ENCODE measurements at places on chromosomes 6 and 20.

DNA sequence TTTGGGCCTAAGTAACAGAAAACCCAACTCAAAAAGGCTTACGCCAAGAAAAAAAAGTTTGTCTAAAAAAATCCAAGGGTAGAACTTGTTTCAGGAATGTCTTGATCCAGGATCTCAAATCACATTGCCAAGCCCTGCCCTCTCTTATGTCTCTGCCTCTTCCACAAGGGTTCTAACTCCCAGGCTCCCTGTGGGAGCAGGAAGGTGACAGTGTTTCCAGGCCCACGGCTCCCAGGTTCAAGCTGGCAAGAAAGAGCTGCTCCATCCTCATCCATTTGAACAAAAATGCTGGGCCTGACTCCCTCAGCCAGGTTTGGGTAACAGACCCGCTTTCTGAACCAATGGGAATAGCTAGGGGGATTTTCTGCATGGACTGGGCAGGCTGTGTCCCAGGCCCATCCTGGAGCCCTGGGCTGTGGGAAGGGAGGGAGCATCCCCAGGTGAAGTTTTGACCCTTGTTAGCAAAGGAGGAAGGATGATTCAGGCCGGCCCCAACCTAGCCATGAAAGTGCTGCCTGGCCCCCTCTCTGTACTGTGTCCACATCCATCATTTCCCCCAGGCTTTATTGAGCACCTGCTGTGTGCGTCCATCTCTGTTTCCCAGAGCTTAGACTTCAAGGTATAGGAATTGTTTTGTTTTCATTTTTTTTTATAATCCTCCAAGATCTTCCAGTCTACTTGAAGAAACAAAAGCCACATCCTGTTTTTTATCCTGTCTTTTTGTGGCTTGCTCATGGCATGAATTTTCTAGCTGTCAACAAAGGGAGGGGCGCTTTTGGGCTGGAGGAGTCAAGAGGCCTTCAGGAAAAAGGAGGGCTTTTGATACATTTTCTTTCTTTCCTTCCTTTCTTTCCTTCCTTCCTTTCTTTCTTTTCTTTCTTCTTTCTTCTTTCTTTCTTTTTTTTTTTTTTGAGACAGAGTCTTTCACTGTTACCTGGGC, 159.8 kb downstream of the TFAP2C start:
- no peak for DNase-seq

GRCh38 chr6:129493354-129493902, 216.5 kb downstream of the ARHGAP18 start:
- no peak for DNase-seq

DNA sequence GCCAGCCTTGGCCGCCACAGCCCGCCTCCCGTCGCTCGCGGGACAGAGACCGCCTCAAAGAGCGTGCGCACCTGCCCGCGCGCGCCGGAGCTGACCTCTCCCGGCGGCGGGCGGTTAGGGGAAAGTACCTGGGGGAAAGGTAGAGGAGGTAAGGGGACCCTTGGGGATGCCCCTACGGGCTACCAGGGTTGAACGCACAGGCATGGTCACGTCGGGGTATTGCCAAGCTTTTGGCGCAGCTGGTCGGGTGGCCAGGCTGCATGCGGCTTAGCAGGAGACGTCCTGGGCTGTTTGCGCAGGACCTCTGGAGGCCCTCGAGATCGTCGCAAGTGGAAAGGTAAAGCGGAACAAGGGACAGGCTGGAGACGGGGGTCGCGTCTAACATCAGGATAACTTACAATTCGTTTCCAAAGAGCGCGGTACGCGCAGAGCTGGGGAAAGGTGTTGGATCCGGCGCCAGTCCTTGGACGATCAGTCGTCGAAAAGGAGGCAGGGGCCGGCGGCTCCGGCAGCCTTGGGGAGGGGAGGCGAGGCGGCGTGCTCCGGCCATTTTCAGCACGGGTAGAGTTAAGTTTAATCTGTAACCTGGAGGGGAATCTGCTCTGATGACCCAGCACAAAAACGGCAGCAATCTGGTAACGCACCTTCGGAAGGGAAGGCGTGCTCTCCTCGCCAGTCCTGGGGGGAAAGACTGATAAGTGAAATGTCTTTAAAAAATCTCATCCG, 9.0 kb downstream of the GNAS-AS1 start:
- no peak for DNase-seq

DNA sequence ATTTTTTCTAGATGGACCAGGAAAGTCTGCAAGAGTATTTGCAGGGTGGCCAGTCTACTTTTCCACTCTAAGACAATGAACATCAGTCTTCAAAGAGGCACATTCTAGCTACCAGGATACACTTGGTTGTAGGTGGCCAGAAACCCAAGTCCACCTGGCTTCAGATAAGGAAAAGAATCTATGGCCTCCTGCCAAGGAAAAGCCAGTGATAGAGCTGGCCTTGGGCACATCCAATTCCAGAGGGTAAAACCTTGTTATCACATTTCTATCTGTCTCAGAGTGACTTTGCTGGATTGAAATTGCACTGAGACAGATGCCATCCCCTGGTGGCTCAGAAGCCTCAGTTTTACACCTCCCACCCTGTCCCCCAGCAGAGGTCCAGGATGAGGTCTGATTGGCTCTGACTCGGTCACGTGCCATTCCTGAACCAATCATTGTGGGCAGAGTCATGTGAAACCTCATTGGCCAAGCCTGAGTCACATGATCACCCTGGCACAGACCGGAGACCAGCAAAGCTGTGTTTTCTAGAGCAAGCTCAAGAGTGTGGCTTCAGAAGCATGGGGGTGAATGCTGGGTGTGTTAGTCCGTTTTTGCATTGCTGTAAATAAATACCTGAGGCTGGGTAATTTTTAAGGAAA, 497.4 kb upstream of the SULF2 start:
- no peak for DNase-seq

- no peak for DNase-seq
These were observed 84.7 kb upstream of the GJE1 start for GRCh38 chr6:142047934-142048592.

GRCh38 chr20:38139977-38140753, 24.9 kb downstream of the TGM2 start:
- DNase-seq = no peak

GRCh38 chr6:137426007-137426689, 68.0 kb downstream of the OLIG3 start:
- DNase-seq = no peak

DNA sequence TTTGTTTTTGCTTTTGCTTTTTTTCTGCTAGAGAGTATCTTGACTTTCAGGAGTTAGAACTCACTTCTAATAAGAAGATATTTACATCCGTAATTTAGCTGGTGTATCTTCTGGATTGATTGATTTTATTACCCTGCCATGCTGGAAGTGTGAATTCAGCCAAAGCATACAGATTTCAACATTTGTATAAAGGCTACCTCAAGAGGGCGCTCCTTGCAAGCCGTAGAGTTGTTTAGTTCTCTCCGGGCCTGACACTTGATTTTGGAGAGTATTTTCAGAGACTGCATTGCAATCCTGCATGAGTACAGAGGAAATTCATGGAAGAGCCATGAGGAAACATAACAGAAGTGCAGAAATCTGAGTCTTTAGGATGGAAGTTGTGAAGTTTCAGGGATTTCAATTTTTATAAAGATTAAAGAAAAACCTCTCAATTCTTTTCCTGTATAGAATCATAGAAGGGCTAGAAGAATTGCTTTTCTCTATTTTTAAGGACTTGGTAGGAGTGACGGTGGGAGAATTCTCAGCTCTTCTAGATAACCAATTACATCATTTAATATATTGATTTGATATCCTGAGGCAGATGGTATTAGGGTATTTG, 66.7 kb upstream of the TIAM2 start:
- DNase-seq = peak; percentile 75

GRCh38 chr6:3398755-3399696, 57.8 kb downstream of the SLC22A23 start:
- DNase-seq = no peak

- DNase-seq = no peak
These were observed 111.4 kb downstream of the FYN start for GRCh38 chr6:111761783-111762312.

DNA sequence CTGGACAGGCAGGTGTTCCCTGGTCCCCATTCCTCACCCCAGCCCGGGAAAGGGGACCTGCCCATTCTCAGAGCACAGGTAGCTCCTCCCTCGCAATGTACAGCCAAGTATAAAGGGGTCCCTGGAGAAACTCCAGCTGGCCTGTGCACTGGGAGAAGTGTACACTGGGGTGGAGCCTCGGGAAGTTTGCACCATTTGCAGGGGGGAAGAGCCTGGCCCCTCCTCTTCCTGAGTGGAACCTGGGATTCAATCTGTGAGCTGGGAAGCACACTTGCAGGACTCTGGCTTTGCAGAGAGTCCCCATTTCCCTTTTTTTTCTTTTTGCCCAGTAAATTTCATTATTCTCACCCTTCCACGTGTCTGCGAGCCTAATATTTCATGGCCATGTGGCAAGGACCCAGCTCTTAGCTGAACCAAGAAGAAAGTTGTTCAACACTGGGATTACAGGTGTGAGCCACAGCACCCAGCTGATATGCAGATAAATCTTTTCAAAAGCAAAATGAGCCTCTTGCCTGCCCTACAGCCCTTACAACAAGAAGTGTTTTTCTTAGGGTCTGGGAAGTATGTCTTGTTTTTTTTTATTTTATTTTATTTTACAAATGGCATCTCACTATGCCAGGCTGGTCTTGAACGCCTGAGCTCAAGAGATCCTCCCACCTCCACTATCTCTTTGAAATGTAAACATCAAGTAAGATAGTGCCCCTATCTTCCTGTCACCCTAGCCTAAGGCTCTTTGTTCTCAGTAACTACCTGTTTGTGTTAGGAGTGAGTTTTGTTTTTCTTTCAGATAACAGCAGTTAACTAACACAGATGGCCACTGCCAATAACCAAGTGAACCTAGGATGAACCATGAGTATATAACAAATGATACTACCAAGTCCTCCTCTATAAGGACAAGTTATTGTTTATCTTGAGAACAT, 9.3 kb upstream of the RNGTT start:
- no peak for DNase-seq

DNA sequence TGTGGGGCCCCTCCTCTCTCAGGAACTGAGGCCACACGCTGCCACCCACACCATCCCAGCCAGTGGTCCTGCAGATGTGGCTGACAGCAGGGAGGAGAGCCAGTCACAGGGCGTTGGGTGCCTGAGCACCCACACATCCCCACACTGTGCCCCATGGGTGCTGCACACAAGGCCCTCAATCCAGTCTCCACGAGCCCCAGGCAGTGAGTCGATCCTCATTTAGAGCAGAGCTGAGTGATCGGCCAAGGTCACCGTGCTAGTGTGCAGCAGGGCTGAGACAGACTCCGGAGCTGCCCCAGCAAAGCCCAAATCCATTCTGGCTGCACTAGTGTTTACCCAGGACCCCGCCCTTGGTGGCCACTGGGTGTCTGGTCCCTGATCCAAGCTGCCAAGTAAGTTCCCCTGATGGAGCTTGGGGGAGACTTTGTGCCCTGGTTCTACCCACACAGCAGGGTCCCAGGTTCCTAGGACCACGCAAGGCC, 9.0 kb downstream of the C20orf203 start:
- DNase-seq = no peak

- DNase-seq = no peak
These were observed 28.3 kb downstream of the SAYSD1 start for GRCh38 chr6:39086711-39087110.

DNA sequence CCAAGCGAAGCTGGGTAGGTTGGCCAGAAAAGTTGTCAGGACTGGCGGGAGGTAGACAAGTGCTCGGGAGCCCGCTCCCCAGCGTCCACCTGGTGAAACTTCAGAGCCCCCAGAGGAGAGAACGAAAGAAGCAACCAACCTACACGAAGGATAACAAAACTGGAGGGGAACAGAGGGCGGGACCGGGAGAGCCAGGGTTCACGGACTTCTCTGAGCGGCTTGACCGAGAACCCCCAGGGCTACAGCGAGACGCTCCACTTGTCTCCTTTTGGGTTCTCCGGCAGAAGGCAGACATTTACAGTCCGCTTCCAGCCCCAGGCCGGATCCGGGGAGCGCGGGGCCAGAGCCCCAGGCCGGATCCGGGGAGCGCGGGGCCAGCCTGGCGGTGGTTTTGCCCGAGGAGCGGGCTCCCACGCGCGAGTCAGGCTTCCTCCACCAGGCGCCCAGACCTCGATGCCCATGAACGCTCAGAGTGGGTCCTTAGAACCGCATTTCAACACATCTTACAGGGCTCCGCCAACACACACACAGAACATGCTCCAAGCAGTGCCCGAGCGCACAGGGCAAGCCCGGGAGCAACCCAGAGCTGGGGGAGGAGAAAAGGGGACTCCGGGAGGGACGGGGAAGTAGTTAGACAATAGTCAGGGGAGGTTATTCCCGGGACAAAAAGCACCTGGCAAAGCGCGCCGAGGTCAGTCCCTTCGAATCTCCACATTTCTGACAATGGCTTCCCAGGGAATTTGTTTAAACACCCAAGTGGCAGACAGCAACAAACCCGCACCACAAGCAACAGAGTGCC, 1.1 kb downstream of the PTPRK start:
- DNase-seq = no peak

GRCh38 chr6:33737267-33738026, 9.3 kb downstream of the IP6K3 start:
- no peak for DNase-seq

DNA sequence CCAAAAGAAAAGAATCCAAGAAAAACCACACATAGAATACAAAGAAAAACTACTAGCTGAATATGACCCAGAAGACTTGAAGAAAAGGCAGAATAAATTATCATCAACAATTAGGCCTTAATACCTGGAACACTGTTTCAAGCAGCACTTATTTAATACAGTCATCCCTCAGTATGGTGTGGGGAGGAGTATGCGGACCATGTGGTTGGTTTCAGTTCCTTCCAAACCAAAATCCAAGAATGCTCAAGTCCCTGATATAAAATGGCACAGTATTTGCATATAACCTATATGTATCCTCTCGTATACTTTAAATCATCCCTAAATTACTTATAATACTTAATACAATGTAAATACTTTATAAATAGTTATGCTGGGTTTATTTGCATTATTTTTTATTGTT, 16.1 kb downstream of the CDK19 start:
- no peak for DNase-seq

DNA sequence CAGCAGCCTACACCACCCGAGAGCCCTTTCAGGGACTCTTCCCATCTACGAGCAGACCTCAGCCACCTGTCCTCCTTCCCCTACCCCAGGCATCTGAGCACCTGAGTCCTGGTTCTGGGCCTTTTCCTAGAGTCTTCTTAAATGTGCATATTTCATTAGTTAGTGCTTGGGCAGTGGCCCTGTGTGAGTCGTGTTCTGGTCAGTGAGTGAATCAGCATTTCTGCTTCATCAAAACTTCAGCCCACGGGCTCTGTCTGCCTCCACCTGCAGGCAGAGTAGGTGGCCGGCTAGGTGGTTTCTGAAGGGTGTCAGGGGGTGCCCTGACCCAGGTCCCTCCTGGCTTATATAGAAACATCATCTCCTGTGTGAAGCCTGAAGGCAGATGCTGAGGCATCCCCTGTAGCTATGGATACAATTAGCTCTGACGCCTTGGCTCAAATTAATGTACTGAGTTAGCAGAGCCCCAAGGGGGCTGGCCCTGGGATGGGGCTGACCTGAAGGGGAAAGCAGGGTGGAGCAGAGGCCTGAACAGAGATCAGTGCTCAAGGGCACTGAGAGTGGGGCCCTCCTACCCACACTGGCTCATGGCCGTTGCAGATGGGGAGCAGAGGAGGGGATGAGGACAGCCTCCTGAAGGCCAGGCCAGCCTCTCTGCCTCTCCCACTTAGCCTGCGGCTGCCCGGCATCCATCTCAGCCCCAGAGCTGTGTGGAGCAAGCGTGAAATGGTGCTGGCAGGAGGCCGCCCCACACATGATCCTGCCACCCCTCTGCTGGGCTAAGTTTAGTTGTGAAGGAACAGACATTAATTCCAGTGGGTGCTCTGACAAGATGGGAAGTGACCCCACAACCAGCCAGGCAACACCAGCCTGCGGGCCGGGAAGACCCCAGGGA, 13.6 kb downstream of the IP6K3 start:
- DNase-seq = no peak
